Lung (tissue), 17 donors: ENCODE measurements at places on chromosomes 3 and 15.

DNA sequence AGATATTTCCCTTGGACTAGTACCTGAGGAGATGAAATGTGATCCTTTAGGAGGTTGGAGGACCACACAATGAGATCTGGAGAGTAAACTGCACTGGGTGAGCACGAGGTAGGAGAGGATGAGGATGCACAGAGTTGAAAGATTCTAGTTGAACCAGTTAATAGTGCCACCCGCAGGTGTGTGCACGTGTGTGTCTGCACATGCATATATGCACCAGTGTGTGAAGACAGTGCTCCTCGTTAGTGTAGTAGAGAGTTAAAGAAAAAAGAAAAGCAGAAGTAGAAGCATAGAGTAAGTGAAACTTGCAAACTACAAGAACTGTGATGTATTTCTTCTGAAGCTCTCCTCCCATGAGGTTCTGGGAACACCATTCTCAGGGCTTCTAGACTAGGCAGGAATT lies 8.4 kb downstream of the MED12L start:
- DNase-seq, result no peak

- no peak for DNase-seq
These were observed 363.7 kb upstream of the EPHA6 start for GRCh38 chr3:96450699-96451098.

GRCh38 chr3:43335799-43336198 lies 49.5 kb downstream of the SNRK start:
- no peak for DNase-seq

DNA sequence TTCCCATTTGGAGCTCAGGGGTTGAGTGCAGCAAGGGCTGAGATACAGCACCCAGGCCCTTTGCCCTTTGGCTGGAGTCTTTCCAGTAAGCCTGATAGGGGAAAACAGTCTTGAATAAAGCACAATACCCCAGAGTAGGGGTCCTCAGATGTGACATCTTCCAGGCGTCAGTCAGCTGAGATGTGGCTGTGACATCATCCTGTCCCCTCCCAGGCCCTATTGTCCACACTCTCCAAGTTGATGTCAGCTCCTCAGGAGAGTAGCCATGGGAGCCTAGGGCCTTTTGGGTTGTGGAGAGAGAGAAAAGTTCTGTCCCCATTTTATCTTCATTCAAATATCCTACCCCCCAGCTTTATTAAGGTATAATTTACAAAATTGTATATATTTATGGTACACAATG lies 92.5 kb downstream of the CACNA2D3 start:
- DNase-seq, result no peak

DNA sequence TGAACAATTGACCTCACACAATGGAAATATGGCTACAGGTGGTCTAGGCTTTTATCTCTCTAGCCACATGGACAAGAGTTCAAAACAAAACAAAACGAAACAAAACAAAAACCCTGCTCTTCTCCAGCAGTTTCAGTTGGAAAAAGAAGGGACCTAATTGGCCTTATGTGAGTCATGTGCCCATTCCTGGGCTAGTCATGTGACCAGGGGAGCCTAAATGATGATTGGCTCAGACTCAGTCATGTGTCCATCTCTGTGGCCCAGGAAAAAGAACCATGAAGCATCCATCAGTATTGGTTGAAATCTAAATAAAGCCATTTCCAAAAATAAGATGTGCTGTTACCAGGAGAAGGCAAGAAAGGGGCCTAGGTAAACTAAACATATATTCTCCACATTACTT lies 96.8 kb downstream of the ANXA2 start:
- no peak for DNase-seq

- DNase-seq, result peak; percentile 65
These were observed 119.3 kb downstream of the P3H2 start for GRCh38 chr3:190001426-190001825.

DNA sequence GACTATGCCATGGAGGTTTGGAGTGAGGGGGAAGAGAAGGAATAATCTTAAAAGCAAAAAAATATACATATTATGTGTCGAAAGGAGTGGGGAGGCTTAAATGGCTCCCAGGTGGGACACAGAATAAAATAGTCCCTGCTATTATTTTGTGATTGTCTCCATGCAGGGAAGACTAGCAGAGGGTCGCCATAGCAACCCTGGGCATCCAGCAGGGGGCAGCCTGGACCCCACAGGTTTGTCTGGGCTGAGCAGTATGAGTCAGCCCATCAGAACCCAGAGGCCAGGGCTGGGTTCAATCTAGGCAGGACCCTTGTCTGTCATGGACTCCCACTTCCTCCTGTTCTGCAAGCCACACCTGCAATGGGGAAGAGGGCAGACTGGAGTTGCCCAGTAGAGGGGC lies 17.6 kb upstream of the LINGO1 start:
- no peak for DNase-seq

DNA sequence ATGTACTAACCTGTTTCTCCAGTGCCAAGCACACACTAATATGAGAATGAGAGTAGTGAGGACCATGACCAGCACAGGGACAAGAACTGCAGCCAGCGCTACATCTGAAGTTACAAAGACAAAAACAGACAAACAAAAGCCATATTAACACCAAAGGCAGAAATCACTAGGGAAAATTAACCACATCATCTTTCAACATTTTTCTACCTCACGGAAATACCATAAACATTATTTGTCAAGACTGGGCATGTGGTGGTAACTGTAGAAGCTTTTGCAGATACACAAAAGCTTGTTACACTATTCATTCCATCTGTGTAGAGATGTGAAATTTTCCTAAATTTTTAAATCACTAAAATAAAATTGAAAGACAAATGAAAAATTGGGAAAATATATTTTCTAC lies 44.9 kb downstream of the ST3GAL6 start:
- no peak for DNase-seq

GRCh38 chr3:143295201-143296080 lies 175.9 kb downstream of the CHST2 start:
- no peak for DNase-seq

DNA sequence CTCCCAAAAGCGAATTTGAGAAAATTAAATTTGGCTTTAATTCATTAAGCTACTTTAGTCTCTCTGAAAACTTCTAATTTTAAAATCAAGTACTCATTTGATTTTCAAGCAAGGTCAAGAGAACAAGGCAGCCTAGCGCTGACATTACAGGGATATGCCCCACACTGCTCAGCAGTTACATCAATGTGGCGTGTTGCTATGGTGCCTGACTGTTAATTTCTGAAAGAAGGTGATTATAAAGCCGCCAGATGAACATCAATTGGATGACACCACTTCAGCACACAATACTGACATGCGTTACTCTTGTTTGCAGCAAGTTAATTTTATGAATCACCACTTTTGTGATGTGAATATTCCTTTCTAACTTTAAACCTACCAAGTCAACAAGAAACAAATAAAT lies 284.4 kb downstream of the FOXP1 start:
- no peak for DNase-seq

DNA sequence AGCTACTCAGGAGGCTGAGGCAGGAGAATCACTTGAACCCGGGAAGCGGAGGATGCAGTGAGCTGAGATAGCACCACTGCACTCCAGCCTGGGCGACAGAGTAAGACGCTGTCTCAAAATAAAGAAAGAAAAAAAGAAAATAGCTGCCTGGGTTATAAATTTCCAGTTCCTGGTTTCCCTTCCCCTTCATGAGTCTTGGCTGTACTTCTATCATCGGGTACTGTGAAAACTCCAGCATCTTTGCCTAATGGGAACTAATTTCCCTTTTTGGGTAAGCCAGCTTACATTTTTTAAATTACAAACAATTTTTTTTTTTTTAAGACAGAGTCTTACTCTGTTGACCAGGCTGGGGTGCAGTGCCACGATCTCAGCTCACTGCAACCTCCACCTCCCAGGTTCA lies 15.0 kb downstream of the DENND4A start:
- DNase-seq, result no peak

GRCh38 chr3:72080095-72080494 lies 295.1 kb upstream of the PROK2 start:
- DNase-seq, result no peak

GRCh38 chr3:141469720-141470119 lies 17.1 kb upstream of the RASA2 start:
- no peak for DNase-seq

GRCh38 chr3:133152056-133152455 lies 113.9 kb downstream of the TMEM108 start:
- DNase-seq, result peak; percentile 43

DNA sequence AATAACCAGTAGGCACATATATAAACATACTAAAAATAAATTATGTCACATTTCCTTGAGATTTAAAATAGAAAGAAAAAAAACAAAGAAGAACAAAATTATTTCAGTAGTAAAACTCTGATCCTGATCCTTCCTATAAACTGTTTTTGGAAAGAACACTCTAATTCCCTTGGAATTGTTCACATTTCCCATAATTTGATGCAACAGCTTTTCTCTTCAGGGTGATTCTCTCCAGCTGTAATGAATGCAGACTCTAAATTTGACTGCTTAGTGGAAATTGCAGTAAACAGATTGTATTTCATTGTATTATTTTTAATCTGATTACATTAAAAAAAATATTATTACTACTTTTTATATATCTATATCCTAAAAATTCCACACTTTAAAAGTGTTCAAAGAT lies 70.2 kb upstream of the ABI3BP start:
- no peak for DNase-seq

DNA sequence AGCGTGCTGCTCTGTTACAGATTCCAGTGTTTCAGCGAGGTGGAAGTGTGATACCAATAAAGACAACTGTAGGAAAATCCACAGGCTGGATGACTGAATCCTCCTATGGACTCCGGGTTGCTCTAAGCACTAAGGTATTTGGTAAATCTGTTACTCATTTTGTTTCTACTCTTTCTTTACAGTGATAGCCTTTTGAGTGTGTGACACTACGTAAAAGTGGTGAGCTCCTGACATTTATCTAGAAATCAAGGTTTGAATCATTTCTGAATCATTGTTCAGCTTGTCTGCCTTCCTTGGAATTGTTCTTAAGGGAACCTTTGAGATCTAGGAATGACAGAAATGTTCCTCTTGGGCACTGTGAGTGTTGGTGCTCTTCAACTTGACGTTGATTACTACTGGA lies 11.2 kb upstream of the CAPN3 start:
- DNase-seq, result no peak

DNA sequence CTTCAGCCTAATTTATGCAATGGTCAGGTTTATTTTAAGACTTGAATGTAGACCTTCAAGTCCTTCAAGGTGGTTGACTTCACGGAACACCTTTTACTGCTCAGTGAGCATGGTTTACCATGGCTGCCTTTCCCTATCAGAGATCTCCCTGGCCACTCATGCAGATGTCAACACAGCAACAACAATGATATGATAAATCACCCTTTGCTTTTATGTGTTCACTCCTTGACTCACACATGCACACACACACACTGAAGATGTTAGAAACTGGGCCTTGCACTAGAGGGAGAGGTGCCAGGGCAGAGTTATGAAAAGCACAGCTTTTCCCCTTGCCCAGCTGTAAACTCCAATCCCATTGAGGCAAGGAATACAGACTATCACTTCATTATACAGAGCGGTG lies 134.4 kb downstream of the WNT5A start:
- DNase-seq, result no peak

GRCh38 chr15:93943586-93943985 lies 287.8 kb upstream of the MCTP2 start:
- peak; percentile 8 for DNase-seq

DNA sequence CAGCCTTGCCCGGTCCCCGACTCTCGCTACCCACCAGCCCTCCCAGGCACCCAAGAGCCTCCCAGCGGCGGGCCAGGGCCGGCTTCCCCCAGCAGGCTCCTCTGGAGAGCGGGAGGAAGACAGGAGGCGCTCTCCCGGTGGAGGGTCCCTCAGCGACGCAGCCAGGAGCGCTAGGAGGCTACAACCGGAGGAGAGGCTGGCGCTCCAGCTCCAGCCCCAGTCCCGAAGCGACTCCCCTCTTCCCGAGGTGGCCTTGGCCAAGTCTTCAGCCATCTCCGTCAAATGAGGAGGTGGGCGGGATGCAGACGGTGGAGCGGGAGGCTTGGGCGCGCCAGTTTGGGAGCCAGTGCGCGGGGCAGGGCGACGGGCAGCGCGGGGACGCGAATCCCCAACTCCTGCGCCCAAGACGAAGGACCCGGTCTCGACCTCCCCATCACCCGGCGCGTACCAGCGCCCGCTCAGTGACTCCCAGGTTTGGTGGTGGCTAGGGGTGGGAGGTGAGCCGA lies 722 bp downstream of the CHRNA3 start:
- no peak for DNase-seq

DNA sequence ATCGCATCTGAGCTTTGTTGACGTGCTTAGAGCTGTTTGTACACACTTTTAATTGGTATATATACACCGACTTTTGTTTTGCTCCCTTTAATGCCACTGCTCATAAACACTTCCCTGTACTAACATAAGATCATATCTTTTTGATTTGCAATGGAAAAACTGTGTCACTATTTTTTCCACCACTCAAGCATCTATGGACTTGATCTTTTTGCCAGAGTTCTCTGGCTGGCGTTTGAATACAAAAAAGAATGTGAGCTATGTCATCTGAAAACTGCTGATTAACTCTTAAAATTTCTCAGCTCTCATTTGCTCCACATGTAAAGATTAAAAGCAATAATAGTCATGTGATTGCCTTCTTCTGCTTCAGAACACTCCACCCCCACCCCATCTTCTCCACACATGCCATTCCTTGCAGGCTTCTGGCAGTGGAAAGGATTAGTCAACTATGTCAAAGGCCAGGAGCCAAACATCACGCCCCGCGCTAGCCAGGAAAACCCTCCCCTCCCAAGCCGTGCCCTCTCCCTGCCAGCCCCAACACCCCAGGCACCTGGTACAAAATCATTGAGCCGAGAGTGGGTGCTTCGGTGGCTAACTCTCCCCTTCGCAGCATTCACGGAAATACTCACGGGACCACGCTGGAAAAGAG lies 123.4 kb upstream of the MEF2A start:
- peak; percentile 92 for DNase-seq

DNA sequence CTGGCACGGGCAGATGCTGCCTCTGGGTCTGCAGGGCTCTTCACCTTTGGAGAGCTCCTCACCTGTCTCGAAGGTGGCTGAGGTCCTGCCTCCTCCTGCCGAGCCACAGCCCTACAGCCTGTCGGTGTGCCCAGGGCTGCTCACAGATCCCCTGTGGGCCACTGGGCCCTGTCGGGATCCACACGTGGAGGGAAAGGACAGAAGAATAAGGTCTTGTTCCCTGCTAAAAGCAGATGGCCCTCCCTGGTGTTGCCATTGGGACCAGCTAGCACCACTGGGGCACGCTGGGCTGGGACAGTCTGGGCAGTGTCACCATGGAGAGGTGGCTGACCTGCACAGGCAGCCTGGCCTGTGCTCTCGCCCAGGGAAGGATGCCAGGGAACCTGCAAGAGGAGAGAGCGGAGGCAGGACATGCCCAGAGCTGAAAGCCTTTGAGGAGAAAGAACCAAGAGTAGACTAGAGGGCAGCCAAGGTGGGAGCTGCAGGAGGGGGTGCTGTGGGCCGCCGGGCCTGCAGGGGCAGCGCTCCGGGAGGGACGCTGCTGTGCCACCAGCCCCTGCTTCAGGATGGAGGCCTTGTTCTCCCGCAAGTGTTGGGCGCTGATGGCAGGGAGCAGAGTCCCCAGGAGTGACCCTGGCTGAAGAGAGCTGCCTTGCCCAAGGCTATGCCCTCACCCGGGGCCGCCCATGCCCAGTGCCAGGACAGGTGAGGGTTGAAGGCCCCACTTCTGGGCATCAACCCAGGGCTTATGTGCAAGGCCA lies 210.2 kb downstream of the XXYLT1 start:
- DNase-seq, result no peak

GRCh38 chr3:134027631-134028030 lies 2.1 kb downstream of the SLCO2A1 start:
- no peak for DNase-seq
